Lower lobe of right lung (tissue), 2 donors: ENCODE measurements at places on chromosomes 1 and 21. TPM values are rescaled to one million over a fixed set of nuclear protein-coding genes. Genes with fewer than 3 reads are reported as not detected.

GRCh38 chr1:41591891-41592290, 107.4 kb upstream of the EDN2 start:
- H3K27ac ChIP-seq = no peak overlapping the region
- H3K4me1 ChIP-seq = no peaks in the 10 kb centered on the region
- H3K4me3 ChIP-seq = no peak overlapping the region
- no peaks in the 10 kb centered on the region for H3K36me3 ChIP-seq

BGLAP gene
- 4.8 TPM for total RNA-seq

- H3K27ac ChIP-seq = no peak overlapping the region
- H3K4me1 ChIP-seq = no peaks in the 10 kb centered on the region
- no peaks in the 10 kb centered on the region for H3K36me3 ChIP-seq
Observed at GRCh38 chr1:242065813-242066212, 66.9 kb upstream of the MAP1LC3C start.

RNF115 gene
- 14.2 TPM for total RNA-seq

DNA sequence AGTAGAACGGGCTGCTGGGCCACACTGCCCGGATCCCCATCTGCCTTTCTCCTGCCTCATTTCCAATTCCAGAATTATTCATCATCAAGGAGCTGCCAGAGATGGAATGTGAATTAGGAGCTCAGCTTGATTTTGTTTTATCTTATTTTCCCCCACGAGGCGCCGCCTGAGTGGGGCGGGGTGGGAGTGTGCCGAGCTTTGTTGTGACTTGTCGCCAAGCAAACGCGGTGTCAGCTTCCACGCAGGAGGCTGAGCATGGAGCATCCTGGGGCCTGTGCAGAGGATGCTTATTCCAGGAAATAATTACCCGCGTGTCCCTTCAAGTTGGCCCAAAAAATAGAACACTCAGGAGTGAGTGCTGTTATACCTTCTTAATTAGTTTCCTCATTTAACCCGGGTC, 91.2 kb downstream of the HMGB4 start:
- peaks cover 7% of the 10 kb centered on the region for H3K27me3 ChIP-seq
- H3K4me3 ChIP-seq = no peak overlapping the region
- no peaks in the 10 kb centered on the region for H3K36me3 ChIP-seq
- no peak overlapping the region for H3K27ac ChIP-seq

DNA sequence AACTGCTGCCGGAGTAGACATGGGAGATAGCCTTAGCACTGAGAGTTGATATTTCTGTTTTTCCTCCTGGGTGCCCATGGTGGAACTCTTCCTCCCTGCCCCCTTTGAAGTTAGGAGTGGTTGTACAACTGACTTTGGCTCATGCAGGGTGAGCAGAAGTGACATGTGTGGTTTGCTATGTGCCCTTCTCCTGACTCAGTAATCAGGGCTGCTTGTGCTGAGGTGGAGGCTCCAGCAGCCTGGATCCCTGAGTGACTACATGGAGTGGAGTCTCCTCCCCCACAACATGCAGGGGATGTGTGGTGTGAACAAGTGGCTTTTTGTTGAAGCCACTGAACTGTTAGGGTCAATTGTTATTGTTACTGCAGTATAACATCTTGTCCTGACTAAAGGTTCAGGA, 261.6 kb downstream of the CAMTA1 start:
- no peak overlapping the region for H3K4me3 ChIP-seq
- peaks cover 21% of the 10 kb centered on the region for H3K27me3 ChIP-seq
- H3K27ac ChIP-seq = no peak overlapping the region

STK40 gene
- total RNA-seq = 74.2 TPM

RGS13 gene
- 5.0 TPM for total RNA-seq

DNA sequence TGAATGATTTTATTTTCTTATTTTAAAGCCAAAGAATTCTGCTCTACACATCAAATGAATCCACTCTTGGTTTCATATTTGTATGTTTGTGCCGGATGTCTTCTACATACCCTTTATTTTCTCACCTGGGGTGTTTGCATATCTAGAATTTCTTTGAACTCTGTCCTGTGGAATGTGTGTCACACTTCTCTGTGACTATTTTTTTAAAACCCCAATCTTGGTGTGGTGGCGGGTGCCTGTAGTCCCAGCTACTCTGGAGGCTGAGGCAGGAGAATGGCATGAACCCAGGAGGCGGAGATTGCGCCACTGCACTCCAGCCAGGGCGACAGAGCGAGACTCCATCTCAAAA, 35.4 kb downstream of the CENPF start:
- no peak for DNase-seq
- no peaks in the 10 kb centered on the region for H3K36me3 ChIP-seq
- no peaks in the 10 kb centered on the region for H3K4me1 ChIP-seq
- no peak overlapping the region for H3K4me3 ChIP-seq
- H3K27me3 ChIP-seq = no peaks in the 10 kb centered on the region

- no peaks in the 10 kb centered on the region for H3K4me1 ChIP-seq
- no peak for DNase-seq
- no peaks in the 10 kb centered on the region for H3K36me3 ChIP-seq
- H3K27ac ChIP-seq = no peak overlapping the region
- H3K27me3 ChIP-seq = no peaks in the 10 kb centered on the region
Observed at GRCh38 chr1:200535605-200536004, 84.9 kb downstream of the KIF14 start.

DNA sequence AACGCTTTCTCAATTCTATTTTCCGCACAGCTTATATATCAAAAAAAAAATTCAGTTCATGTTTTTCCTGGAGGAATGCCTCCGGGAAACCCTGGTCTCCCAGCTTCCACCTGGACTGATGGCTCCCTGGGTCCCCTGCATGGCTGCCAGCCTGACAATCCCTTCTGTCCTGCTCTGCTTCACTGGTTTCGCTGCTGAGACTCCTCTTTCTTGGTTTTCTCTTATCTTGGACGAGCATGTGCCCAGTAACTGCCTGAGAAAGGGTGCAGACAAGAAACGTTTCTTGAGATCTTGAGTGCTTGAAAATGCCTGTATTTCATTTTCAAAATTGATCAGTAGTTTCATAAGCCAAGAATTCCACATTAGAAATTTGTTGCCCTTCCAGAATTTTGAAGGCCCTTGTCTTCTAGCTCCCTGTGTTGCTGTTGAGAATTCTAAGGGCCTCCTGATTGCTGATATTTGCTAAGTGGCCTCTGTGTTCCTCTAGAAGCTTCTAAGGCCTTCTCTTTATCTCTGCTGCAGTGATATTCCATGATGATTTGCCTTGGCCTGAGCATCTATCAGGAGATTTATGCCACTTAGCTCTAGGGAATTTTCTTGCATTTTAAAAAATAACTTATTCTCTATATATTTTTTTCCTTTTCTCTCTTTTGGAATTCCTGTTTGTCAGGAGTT, 44.7 kb downstream of the ETS2 start:
- no peaks in the 10 kb centered on the region for H3K27me3 ChIP-seq
- no peak for DNase-seq
- H3K36me3 ChIP-seq = no peaks in the 10 kb centered on the region
- no peak overlapping the region for H3K4me3 ChIP-seq

DNA sequence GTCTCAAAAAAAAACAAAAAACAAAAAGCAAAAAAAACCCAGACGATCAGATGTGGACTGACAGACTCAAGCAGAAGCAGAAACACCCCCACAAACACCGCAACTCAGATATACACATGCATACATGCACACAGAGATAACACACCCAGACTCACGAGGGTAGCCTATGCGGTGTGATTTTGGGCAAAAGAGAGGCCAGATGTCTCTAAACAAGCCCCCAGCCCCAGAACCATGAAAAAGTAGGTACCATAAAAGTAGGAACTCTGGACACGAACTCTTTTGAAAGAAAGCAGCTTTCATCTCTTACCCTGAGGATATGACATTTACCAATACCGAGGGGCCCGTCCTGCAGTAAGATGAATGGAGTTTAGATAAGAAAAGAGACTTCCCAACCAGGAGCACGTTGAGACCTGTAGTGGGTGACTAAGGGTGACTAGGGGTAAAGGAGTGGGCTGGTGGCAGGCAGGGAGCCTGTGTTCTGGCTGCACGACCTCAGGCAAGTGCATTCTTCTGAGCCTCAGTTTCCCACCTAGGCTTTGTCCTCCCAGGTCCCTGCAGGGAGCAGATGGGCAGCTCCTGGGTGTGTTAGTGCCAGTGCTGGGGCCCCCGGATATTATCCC, 1.5 kb upstream of the TINAGL1 start:
- no peaks in the 10 kb centered on the region for H3K36me3 ChIP-seq
- peak overlapping the region; percentile 81 for H3K27ac ChIP-seq
- peaks cover 50% of the 10 kb centered on the region for H3K4me1 ChIP-seq
- H3K27me3 ChIP-seq = peaks cover 6% of the 10 kb centered on the region
- H3K4me3 ChIP-seq = no peak overlapping the region

VWA5B1 gene
- 0.30 TPM for total RNA-seq

DNA sequence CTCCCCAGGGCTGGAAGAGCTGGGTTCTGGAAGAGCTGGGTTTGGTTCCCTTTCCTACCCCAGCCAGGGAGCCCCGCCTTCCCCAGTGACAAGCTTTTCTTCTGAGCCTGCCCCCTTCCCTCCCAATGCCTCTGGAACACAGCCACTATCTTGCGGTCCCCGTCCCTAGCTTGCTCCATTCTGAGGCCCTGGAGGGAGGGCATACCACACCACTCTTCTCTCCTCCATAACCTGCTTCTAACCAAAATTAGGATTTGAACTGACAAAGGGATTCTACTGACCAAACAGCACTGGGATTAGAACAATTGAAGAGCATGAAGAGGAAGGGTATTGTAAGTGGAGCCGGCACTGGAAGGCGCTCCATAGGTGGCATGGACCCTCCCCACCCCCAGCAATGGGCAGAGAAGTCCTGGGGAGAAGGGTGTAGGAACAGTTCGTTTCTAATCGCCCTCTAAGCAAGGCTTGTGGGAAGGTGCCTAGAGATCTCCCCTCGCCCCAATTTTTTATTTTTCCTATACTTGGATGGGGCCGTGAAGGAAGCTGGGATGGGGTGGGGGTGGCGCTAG, 690 bp downstream of the C1orf216 start:
- H3K36me3 ChIP-seq = peaks cover 13% of the 10 kb centered on the region
- H3K27me3 ChIP-seq = no peaks in the 10 kb centered on the region
- H3K4me1 ChIP-seq = peaks cover 35% of the 10 kb centered on the region
- H3K27ac ChIP-seq = peak overlapping the region; percentile 81
- peak overlapping the region; percentile 80 for H3K4me3 ChIP-seq

- H3K36me3 ChIP-seq = no peaks in the 10 kb centered on the region
- H3K4me3 ChIP-seq = no peak overlapping the region
- H3K4me1 ChIP-seq = peaks cover 32% of the 10 kb centered on the region
- DNase-seq = no peak
Observed at GRCh38 chr21:35039595-35040289, 9.4 kb downstream of the RUNX1 start.

FHAD1 gene
- total RNA-seq = 14.3 TPM

GRCh38 chr1:220325306-220325995, 53.2 kb upstream of the RAB3GAP2 start:
- DNase-seq = no peak
- H3K27ac ChIP-seq = no peak overlapping the region
- H3K36me3 ChIP-seq = no peaks in the 10 kb centered on the region
- no peaks in the 10 kb centered on the region for H3K27me3 ChIP-seq
- H3K4me1 ChIP-seq = no peaks in the 10 kb centered on the region

FAM72A gene
- total RNA-seq = 5.2 TPM

- H3K36me3 ChIP-seq = no peaks in the 10 kb centered on the region
- H3K4me1 ChIP-seq = no peaks in the 10 kb centered on the region
- no peak for DNase-seq
- no peak overlapping the region for H3K4me3 ChIP-seq
- no peak overlapping the region for H3K27ac ChIP-seq
- no peaks in the 10 kb centered on the region for H3K27me3 ChIP-seq
Observed at GRCh38 chr21:29991624-29992023, 51.8 kb upstream of the GRIK1 start.

GRCh38 chr1:15966081-15966955, 9.6 kb downstream of the ZBTB17 start:
- H3K27ac ChIP-seq = peak overlapping the region; percentile 76
- no peak for DNase-seq
- H3K4me1 ChIP-seq = peaks cover 60% of the 10 kb centered on the region
- H3K4me3 ChIP-seq = peak overlapping the region; percentile 5

PRPF38A gene
- total RNA-seq = 34.7 TPM

DNA sequence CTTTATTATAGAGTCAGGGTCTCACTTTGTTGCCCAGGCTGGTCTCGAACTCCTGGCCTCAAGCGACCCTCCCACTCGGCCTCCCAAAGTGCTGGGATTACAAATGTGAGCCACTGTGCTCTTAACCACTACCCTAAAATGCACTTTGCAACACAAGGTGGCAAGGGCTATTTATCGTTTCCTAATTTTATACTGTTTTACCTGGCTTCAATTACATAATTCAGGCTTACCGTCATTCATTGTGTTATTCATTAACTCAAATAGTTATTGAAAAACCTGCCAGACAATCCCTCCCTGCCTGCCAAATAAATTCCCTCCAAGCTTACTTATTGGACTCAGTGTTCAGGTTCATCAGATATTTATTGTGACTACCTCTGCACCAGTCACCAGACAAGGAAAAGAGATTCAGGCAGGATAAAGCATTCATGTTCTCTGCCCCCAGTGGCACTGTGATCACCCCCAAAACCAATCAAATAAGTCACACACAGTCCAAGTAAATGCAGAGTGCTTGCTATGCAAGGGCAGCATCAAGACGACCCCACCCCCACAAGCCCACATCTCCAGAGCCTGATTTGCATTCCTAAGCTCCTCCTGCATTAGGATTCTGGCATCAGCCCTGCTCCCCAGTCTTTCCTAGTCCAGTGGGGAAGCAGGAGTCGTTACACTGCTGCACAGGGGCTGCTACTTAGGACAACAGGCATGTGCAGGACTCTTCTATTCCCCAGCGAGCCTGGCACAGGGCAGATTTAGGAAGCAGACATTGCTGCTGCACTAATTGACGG, 8.1 kb downstream of the PAQR7 start:
- peaks cover 10% of the 10 kb centered on the region for H3K36me3 ChIP-seq
- H3K4me3 ChIP-seq = no peak overlapping the region
- peak overlapping the region; percentile 53 for H3K27ac ChIP-seq
- DNase-seq = no peak
- H3K27me3 ChIP-seq = no peaks in the 10 kb centered on the region
- peaks cover 17% of the 10 kb centered on the region for H3K4me1 ChIP-seq

- H3K4me1 ChIP-seq = peaks cover 6% of the 10 kb centered on the region
- H3K36me3 ChIP-seq = no peaks in the 10 kb centered on the region
- H3K27ac ChIP-seq = no peak overlapping the region
- no peak overlapping the region for H3K4me3 ChIP-seq
- H3K27me3 ChIP-seq = peaks cover 7% of the 10 kb centered on the region
- DNase-seq = no peak
Observed at GRCh38 chr1:23624440-23624839, 65.1 kb upstream of the ID3 start.

DNA sequence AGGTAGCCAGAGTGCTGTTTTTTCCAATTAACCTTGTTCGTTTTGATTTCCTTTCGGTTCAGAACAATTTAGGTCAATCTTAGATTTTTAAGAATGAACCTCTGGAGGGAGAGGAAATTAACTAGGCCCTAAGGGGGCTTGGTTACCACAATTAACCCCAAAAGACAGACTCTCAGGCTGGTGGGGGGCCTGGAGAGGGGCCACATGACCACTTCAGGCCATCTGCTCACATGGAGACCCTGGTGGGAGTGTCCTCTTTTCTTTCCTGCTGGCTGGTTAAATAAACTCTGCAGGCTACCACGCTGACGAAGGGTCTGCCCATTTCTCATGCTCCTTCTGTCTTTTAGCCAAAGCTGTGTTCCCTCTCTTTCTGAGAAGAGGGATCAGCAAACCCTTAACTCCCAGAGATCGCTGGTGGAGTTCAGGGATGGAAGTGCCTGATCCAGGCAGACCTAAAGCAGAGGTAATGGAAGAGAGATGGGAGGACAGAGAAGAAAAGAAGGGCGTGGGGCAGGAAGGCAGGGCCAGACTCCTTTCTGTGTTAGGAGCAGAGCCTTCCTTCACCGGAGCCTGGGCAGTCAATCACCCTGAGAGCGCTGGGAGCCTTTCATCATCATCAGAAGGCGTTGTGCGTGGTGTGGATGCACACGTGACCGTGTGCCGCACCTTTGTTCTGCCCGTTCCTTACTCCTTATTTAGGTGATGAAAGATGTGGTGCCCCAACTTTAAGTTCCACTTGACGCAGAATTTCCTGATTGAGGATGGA, 58.5 kb downstream of the KIF26B start:
- H3K4me1 ChIP-seq = no peaks in the 10 kb centered on the region
- no peak for DNase-seq
- H3K36me3 ChIP-seq = no peaks in the 10 kb centered on the region
- no peaks in the 10 kb centered on the region for H3K27me3 ChIP-seq
- no peak overlapping the region for H3K27ac ChIP-seq
